Activated T-helper 1 cell treated with Interleukin-2 at 50 U/mL for 16 hours (primary cell): ENCODE measurements at places on chromosomes 11 and 22.

GRCh38 chr11:72586321-72587090 is 87.7 kb downstream of the PDE2A start:
- no peak for DNase-seq

DNA sequence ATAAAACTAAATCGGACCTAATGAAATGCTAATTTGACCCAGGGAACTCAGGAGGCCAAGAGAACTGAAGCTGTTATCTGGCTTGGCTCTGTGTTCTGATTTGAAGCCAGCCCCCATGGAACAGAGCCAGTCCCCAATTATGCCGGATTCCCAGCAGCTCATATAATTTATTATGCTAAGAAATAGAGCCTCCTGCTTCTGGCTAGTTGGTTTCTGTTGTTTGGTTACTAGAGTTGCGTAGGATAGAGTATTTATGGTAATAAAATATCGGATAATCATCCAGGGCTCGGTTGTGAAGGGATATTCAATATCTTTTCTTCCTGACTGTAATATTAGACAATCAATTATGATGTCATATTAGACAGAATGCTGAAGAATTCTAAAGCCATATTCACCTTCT is 120.4 kb upstream of the TTC12 start:
- no peak for DNase-seq

- no peak for DNase-seq
These were observed 4.4 kb downstream of the CAT start for GRCh38 chr11:34443136-34443535.

DNA sequence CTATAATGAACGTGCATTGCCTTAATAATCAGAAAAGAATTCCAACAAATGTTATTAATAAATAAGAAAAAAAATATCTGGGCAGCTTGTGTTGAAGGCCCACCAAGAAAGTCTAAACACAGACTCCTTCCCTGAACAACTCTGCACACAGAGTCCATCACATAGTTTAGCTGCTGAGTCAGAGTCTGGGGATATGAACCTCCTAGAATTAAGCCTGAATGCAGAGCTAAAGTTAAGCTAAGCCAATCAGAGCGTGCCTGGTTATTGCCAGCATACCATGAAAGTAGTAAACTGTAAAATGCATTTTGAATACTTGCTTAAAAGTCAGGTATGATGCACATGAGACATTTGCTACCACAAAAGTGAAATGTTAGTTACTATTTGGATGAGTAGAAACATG is 25.6 kb upstream of the TENM4 start:
- DNase-seq: no peak

DNA sequence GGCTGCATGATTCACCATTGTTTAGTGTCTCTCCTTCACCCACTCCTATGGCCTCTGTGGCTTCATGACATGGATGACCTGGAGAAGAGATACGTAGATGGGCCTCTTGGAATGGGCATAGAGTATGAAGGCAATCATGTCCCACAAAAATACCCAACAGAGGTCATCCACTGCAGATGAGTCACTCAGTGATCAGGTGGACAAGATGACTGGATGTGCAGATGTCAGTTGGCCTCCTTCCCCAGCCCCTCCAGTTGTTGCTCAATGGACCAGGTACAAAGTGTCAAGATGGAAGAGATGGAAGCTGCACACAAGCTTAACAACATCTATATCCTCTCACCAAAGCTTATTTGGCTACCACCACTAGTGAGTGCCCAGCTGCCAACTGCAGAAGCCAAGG is 41.0 kb upstream of the CLPB start:
- DNase-seq: no peak

DNA sequence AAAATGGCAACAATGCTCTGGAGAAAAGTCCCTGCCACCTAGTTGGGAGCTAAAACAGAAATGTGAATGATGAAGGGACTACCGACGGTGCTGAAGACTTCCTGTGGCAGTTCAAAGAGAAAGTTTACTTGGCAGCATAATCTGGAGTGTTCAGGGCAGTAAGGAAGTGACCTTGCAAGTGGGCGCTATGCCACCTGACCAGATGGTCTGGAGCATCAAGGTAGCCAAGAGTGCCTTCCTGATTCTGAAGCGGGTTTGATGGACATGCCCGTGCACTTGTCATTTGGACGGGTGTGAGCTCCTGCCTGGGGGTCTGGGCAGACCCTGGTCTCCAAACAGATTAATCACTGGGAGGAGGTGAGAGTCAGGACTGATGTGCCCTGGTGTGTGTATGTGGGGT is 1.8 kb upstream of the SNX19 start:
- DNase-seq: no peak

GRCh38 chr11:65439331-65440181 is 17.0 kb downstream of the NEAT1 start:
- no peak for DNase-seq

DNA sequence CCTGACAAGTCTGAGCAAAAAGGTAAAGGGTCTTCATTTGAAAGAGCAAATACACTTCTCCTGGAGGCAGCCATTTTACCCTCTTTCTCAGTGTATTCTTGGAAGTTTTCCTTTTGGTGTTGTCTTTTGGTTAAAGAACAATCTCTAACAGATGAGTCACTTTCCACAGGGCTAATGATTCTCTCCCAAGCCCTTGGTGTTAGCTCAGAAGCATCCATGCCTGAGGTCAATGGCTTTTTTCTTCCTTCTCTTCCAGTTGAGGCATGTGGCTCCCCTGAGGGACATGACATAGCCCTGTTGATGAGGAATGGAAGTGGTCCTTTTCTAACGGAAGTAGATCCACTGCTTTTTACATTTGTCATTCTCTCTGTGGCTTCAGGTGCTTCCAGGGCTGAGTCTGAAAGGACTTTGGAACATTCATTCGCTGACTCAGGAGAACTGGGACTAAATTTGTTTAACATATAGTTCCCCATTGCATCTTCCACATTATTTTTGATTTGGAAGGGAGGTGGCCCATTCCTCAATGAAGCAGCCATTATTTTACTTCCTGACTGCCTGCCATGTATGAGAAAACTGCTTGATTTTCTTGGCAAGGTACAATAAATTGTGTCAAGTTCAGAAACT is 13.8 kb upstream of the POGLUT3 start:
- DNase-seq: no peak

- no peak for DNase-seq
These were observed 8.1 kb downstream of the RELA start for GRCh38 chr11:65654375-65655349.

DNA sequence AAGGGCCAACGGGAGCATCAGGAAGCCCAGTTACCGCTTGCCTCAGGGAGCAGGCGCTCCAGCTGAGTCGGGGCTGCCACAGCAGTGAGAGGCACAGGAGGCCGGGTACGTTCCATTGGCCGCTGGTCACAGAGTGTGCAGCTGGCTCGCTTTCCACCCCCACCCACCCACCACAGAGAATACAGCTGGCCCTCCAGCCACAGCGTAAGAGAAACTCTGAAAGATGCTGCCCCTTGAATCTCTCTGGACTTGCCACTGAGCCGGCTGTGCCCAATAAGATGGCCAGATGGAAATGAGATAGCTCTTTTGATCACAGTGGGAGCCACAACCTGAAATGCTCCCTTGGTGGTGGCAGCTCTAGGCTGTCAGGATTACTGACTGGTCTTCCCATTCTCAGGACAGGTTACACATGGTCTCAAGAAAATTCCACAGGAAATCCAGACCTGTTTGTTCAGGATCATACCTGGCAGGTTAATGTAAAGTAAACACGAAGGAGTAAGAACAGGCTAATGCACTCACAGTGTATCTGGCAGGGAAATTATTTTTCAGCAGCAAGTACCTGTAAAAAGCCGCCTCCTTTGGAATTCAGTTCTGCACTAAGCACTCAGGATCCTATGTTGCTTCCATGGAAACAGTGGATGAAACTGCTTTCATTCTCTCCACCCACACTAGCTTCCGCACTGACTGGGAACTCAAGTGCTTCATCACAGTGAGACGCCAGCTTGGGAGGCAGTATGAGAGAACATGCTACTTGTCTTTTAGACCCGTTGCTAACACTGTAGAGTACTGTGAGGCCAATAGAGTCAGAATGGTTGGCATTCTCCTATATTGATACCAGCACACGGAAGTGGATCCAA is 16.5 kb downstream of the SIAE start:
- no peak for DNase-seq

- DNase-seq: no peak
These were observed 179.4 kb downstream of the ARHGAP42 start for GRCh38 chr11:100866453-100866852.

DNA sequence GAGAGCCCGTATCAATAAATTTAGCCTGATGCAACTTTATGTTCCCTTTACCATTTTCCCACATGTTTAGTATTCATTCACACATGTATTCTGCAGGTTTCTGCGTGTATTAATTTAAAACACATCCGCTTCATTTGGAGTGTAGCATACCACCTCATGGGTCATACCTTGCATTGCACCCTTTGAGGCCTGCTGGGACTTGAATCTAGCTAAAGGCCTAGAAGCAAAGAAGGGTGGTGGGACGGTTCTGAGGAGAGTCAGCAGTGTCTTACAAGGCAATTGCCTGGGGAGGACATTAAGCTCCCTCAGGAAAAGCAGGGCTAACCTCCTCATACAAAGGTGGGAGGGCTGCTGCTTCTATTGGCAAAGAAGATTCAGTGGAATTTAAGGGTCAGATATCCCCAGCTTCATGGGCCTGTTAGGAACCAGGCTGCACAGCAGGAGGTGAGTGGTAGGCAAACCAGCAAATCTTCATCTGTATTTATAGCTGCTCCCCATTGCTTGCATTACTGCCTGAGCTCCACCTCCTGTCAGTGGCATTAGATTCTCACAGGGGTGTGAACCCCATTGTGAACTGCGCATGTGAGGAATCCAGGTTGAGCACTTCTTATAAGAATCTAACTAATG is 15.9 kb upstream of the SNX19 start:
- DNase-seq: no peak

DNA sequence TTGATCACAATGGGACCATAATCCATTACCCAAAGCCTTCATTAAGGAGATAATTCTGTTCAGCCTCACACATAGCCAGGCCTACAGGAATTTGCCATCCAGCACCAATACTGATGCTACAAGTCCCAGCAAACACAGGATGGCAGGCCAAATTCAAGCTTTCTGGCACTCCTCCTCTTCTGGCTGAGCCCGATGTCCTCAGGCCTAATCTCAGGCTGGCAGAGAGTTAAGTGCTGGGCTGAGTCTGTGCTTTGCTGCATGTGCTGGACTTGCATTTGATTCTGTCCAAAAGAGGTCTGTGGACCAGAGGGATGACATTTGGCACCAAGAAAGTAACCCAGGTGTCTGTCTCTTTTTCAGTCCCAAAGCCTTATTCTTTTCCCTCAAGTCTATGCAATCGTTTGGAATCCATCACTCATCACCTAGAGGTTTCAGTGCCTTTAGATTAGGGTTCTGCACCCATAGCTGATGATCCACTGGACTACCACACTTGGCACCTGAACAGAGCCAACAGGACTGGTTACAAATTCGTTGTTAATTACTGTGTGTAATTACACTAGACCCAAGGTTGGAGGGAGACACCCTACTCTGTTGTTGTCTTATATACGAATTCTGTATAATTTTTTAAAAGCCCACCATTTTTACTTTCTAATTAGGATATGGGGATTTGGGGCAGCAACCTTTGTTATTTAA is 19.4 kb upstream of the LIN7C start:
- no peak for DNase-seq

- DNase-seq: no peak
These were observed 1.7 kb downstream of the ANKRD13D start for GRCh38 chr11:67290801-67291200.
